ENCODE measurements at places on chromosomes 7 and 10.

DNA sequence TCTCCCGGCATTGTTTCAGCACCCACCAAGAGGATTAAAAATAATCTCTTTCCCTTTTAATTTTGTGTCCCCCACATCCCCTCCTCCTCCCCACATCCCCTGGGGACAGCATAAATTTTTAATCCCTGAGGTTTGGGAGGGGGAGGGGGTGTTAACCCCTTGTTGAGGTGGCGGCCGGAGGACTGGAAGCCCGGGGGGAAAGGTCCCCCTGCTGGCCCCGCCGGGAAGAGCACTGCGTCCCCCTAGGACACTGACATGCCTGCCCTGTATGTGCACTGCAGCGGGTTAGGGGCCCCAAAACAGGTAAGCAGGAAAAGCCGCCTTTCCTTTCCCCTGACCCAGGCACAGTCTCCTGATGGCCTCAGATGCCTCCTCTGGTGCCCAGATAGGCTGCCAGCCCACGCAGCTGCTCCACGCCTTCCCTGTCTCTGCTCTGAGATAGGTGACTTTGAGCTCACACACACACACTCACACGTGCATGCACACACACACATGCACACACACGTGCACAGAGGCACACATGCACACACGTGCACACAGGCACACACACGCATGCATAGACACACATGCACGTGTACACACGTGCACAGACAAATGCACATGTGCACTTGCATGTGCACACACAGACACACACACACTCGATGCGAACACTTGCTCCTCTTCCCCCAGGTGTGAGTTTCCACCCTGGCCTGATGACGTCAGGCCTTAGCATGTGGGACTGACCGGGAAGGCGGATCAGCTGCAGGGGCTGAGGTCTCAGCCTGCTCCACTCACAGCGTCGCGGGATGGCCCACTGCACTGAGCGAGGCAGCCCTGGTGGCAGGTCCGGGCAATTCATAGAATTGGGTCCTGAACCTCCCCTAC is 12.3 kb downstream of the CNPY1 start:
- H3K4me3 ChIP-seq, result no peak overlapping the region
- DNase-seq, result no peak
- H3K36me3 ChIP-seq, result no peaks in the 10 kb centered on the region
- peaks cover 7% of the 10 kb centered on the region for H3K4me1 ChIP-seq
- no peak overlapping the region for H3K27ac ChIP-seq
- H3K27me3 ChIP-seq, result peaks cover 67% of the 10 kb centered on the region

GRCh38 chr7:44102846-44103565 is 1.1 kb upstream of the AEBP1 start:
- peak overlapping the region; percentile 75 for H3K4me3 ChIP-seq
- no peak for DNase-seq
- H3K36me3 ChIP-seq, result no peaks in the 10 kb centered on the region
- peaks cover 5% of the 10 kb centered on the region for H3K27me3 ChIP-seq
- H3K4me1 ChIP-seq, result peaks cover 13% of the 10 kb centered on the region
- peak overlapping the region; percentile 38 for H3K27ac ChIP-seq

DNA sequence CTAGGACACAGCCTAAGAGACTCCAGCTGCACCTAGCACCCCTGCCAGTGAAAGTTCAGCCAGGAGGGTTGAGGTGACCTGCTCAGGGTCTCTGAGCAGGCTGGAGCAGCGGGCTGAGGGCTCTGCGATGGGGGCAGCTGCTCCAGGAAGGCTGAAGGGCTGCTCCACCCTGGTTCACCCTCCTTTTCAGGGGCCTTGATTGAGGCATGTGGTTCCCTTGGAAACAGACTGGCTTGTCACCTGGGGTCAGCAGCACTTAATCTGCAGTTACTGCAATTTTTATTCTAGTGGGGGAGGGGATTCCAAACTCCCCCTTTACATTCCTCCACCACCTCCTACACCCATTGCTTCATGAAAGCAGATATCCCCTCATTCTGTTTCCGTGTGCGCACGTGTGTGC is 85.3 kb upstream of the UNC5B start:
- H3K27ac ChIP-seq, result no peak overlapping the region
- no peak for DNase-seq
- H3K4me1 ChIP-seq, result peaks cover 6% of the 10 kb centered on the region
- peaks cover 27% of the 10 kb centered on the region for H3K27me3 ChIP-seq

DNA sequence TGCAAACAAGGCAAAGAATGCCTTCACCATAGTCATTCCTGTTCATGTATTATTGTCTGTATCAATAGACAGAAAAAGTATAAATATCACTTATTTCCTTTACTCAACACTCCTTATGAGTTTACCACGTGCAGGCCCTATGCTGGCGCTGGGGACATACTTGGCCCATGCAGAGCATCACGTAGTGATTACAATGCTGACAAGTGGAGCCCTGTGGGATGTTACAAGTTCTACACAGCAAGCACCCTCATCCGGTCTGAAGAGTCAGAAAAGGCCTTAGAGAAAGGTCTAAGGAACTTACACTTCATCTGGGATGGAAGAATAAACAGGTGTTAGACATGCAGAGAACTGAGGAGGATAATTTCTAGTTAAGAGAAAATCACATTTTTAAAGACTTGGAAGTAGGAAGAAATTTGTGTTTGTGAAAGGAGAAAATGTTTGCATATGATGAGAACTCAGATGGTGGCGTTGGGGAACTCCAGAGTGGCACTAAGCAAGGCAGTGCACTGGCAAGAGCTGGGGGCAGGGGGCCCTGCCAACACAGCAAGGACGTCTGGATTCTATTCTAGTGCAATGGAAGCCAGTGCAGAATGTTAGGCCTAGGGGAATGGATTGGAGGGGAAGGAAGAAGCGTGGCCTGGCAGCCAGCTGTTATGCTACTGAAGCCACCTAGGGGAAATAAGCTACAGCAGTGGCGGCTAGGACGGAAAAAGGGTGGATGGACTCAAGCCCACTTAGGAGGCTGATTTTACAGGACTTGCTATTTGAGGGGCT is 116.2 kb downstream of the ELMO1 start:
- peak overlapping the region; percentile 55 for H3K27ac ChIP-seq
- peaks cover 93% of the 10 kb centered on the region for H3K36me3 ChIP-seq

DNA sequence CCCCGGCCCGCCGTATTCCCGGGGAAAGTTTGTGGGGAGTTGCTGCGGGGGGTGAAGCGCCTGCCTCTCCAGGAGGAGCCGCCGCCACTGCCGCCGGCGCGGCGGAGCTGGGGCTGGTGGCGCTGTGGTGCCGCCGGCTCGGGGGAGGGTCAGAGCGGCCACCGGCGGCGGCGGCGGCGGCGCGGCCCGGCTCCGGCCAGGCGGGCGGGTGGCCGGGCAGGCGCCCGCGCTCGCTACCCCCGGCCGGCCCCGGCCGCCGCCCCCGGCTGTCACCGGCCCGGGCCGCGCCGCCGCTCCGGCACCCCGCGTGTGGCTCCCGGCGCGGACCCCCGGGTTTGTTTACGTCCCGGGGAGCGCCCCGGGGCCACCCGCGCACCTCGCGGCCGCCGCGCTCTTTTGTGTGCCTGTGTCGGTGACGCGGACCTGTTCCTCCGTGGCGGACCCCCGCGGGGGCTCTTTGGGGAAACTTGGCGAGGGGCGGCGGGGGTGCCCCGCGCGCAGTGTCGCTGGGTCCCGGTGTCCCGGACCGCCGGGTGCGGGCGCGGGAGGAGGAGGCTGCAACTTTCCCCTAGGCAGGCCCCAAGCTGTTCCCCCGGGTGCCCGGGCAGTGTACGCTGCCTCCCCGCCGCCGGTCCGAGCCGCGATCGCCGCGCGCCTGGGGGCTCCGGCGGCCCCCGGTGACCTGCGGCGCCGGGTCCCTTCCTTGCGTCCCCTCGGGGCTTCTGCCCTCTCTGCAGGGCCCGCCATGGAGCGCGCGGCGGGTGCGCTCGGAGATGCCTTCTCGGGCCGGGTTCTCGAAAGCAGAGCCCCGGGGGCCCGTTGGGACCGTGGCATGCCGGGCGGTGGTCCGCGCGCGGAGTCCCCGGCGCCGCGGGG is 593 bp upstream of the CUX1 start:
- peaks cover 13% of the 10 kb centered on the region for H3K4me1 ChIP-seq
- H3K27me3 ChIP-seq, result peaks cover 26% of the 10 kb centered on the region

DNA sequence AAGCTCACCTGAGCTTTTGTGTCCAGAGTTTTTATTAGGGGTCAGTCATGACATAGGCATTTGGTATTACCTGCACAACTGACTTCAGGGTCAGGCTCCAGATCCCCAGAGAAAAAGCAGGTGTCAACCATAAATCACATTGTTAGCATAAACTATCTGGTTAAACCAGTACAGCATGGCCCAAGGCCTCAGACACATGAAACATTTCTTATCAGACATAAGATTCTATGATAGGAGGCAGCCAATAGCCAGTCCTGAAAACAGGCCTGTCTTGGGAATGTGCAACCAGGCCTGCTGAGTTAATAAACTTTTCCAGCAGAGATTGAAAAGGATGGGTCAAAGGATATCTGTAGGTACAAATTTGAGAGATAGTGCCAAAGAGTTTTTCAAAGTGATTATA is 116.1 kb downstream of the TPST1 start:
- no peaks in the 10 kb centered on the region for H3K27me3 ChIP-seq
- no peaks in the 10 kb centered on the region for H3K4me1 ChIP-seq
- no peaks in the 10 kb centered on the region for H3K36me3 ChIP-seq
- H3K4me3 ChIP-seq, result no peak overlapping the region
- DNase-seq, result no peak

DNA sequence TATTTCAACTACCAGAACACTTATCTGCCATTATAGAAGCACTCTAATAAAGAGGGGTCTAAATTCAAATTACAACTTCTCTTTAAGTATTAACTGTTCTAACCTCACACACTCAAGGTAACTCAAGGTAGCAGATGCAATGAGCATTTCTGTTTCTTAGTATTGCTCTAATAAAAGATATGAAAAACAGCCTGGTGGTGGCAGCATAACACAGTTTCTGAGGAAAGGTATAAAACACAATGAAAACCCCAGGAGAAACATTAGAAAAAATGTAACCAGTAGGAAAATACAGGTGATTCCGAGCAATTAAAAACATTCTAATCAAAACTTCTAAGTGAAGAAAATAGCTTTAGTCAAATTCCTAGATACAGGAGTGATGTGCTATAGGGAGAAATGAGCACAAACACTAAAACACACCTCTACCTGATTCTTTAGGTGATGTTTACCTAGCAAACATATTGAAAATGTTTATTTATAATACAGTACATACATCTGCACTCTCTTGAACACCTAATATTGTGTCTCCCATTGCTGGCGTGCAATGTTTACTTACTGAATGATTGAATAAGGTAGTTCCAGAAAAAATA is 3.5 kb downstream of the MKRN1 start:
- peak overlapping the region; percentile 53 for H3K4me3 ChIP-seq
- H3K27me3 ChIP-seq, result no peaks in the 10 kb centered on the region
- peaks cover 14% of the 10 kb centered on the region for H3K36me3 ChIP-seq
- no peak for DNase-seq
- peak overlapping the region; percentile 50 for H3K27ac ChIP-seq
- peaks cover 31% of the 10 kb centered on the region for H3K4me1 ChIP-seq

DNA sequence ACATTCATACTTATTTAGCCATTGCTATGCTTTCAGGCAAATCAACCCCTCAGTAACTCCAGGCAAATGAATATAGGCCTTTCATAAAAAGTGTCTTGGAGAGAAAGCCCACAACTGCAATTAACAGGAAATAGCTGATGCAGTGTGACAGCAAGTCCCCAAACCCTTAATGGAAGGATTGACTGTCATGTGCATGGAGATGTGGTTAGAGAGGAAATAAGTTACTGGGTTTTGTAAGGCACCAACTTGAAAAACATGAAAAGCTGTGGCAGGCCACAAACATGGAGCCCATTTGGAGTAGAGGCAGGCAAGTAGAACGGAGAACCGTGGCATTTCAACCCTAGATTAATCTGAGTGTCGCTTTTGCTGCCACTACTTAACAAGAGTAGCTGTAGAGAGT is 549.4 kb upstream of the C7orf33 start:
- H3K4me3 ChIP-seq, result no peak overlapping the region
- no peaks in the 10 kb centered on the region for H3K36me3 ChIP-seq
- no peak overlapping the region for H3K27ac ChIP-seq
- DNase-seq, result no peak

DNA sequence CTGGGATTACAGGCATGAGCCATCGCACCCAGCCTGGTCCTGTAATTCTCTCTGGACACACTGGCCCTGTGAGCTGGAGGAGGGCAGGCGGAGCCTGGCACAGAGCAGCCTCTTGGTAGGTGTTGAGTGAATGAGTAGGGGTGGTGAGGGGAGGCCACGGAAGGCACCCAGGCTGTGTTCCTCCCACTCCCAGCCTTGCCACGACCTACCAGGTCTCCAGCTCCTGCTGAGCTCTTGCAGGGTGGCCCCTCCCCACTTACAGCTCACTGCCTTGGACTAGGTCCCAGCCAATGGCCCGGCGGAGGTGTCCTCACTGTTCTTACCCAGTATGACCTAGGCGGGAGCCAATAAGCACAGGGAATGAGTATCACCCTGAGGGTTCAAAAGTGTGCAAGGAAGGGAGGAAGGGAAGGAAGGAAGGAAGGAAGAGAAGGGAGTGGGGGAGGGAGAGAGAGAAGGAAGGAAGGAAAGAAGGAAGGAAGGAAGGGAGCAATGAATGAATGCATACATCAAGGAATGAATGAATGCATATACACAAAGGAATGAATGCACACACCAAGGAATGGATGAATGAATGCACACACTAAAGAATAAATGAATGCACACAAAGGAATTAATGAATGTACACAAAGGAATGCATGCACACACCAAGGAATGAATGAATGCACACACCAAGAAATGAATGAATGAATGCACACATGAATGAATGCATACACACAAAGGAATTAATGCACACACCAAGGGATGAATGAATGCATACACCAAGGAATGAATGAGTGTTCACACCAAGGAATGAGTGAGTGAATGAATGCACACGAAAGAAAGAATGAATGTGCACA is 45.5 kb downstream of the GTF2IRD1 start:
- no peaks in the 10 kb centered on the region for H3K27me3 ChIP-seq

- no peak overlapping the region for H3K4me3 ChIP-seq
- peaks cover 3% of the 10 kb centered on the region for H3K36me3 ChIP-seq
- no peak overlapping the region for H3K27ac ChIP-seq
- no peaks in the 10 kb centered on the region for H3K27me3 ChIP-seq
These were observed 562.2 kb upstream of the FOXK1 start for GRCh38 chr7:4119848-4120247.

- H3K27ac ChIP-seq, result no peak overlapping the region
- peaks cover 30% of the 10 kb centered on the region for H3K4me1 ChIP-seq
- H3K27me3 ChIP-seq, result peaks cover 2% of the 10 kb centered on the region
- H3K4me3 ChIP-seq, result peak overlapping the region; percentile 6
- no peaks in the 10 kb centered on the region for H3K36me3 ChIP-seq
These were observed 209.1 kb downstream of the PRPF18 start for GRCh38 chr10:13795653-13796555.
